Stimulated activated effector memory CD8-positive, alpha-beta T cell treated with anti-CD3 and anti-CD28 coated beads, Interleukin-12 subunit alpha, Interleukin-12 subunit beta, amount 100 ng/mL, for 72 hours (primary cell): ENCODE measurements at places on chromosomes 7 and 10.

GRCh38 chr7:142557971-142558582 lies 191.2 kb upstream of the PRSS1 start:
- DNase-seq = peak; percentile 52

DNA sequence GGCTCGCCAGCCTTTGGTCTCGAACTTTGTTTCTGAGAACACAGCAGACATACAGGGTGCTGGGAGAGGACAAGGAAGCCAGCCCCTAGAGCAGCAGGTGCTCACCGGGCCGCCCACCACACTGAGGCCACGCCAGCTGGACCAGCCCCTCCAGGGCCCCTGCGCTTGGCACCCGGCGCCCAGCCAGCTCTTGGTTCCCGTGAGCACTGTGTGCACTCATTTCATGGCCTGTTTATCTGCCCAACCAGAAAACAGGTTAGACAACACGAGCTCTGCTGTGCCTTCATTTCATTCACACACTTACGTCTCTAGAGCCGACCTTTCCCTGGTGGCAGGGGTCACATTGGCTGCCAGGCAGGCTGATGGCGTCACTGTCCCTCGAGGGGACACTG lies 104.0 kb downstream of the CYTH3 start:
- no peak for DNase-seq

DNA sequence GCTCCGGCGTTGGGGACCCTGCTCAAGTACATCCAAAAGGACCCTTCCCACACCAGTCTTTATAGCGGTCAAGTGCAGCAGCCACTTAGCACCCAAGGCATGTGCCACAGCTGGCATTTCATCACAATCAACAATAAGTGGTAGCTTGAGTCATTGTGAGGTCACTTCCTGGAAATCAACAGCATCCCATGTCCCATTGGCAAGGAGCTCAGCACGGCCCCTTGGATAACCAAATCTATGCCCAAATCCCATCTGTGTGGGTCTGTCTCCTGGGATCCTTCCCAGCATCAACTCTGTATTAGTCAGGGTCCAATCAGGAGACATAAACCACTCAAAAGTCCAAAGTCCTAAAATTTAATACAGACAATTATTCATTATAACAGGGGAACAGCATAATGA lies 27.1 kb downstream of the MDH2 start:
- DNase-seq = no peak

DNA sequence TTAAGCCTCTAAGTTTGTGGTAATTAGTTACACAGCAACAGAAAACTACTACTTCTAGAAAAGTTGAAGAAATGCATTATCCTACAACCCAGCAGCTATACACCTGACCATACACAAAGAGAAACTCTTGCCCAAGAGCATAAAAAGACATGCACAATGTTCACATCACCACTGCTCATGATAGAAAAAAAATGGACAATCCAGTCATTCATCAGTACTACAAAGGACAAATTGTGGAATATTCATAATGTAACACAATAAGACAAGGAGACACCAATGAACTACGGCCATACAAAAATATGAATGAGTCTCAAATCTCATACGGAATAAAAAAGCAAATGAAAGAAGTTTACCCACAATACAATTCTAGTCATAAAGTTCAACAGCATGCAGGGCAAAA lies 87.4 kb downstream of the ZFAND4 start:
- no peak for DNase-seq

GRCh38 chr7:117435475-117436043 lies 8.3 kb upstream of the ASZ1 start:
- DNase-seq = no peak

DNA sequence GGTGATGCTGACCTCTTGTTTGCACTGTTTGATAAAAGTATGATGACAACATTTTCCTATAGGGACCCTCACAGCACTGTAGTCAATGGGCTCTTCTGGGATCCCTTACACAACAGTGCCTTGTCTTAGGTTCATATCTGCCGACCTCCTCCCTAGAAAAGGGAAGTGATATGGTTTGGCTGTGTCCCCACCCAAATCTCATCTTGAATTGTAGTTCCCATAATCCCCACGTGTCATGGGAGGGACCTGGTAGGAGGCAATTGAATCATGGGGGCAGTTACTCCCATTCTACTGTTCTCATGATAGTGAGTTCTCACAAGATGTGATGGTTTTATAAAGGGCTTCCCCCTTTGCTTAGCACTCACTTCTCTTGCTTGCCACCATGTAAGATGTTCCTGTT lies 23.1 kb downstream of the ZC3HAV1 start:
- DNase-seq = no peak

DNA sequence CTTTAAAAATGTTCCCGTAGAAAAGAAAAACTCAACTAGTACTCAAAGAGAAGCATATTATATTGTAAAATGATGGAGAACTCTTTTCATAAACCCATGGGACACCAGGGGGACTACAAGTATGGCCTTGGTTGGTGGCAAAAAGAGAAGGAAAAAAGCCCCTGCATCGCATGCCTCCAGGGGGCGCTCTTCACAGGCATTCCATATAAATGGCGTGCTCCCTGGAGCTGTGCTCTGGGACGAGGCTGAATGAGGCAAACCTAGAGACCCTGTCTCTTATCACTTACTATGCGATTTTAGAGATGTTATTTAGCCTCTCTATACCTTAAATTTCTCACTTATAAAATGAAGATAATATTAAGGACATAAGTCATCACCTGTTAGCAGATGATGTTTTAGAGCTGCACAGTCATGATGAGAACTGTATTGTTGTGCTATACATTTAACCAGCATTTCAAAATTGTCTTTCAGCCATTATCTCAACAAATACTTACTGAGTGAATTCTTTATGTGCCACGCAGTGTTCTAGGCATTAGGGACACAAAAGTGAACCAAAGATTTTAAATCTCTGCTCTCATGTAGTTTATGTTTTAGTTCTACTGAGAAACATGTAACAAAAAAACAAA lies 105.8 kb downstream of the ARHGAP21 start:
- peak; percentile 67 for DNase-seq

DNA sequence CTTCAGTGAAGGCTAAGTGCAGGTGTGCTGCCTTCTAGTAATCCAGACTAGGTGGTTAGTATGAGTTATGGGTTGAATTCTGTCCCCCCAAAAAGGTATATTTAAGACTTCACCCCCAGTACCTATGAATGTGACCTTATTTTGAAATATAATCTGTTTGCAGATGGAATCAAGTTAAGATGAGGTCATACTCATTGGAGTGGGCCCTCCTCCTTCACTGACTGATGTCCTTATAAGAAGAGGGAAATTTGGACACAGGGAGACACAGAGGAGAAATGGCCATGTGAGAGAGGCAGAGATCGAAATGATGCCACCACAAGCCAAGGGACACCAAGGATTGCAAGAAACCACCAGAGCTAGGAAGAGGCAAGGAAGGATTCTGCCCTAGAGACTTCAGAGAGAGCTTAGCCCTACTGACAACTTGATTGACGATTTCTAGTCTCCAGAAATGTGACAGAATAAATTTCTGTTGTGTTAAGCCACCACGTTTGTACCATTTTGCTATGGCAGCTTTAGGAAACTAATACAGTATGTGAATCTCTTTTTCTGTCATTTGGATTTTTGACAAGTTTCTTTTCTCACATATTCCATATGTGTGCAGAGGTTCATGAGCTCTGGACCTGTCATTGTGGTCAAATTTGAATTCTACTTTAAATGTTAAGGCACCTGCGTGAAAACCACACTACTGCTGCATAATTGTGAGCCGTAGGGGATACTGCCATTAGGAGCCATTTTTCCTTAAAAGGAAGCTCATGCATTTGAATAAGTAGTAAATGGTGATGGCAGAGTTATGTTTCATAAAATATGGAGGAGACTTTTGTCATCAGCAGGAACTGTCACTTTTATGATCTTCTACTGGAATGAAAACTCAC lies 2.6 kb upstream of the RPA3 start:
- DNase-seq = no peak

DNA sequence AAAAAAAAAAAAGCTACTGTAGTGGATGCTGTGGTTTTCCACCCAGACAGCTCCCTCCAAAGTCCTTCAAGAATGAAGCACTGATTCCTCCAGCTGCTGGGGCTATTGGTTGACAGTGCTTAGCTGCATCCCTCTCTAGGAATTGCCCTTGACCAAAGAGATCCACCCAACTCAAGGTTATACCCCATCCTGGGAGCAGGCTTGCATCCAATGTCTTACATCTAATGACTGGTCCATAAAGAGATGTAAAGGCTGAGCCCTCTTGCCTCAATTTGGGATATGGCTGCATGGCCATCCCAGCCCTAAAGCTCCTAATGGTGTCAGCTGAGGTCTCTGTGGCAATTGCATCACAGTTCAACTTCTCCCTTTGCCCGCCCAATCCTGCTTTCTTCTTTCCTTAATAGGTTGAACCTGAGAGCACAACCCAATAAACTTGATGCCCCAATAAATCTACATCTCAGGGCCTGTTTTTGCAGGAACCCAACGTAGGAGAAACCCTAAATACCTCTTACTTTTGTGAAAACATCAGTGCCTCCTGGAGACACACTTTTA lies 4.4 kb downstream of the GPR37 start:
- DNase-seq = no peak

DNA sequence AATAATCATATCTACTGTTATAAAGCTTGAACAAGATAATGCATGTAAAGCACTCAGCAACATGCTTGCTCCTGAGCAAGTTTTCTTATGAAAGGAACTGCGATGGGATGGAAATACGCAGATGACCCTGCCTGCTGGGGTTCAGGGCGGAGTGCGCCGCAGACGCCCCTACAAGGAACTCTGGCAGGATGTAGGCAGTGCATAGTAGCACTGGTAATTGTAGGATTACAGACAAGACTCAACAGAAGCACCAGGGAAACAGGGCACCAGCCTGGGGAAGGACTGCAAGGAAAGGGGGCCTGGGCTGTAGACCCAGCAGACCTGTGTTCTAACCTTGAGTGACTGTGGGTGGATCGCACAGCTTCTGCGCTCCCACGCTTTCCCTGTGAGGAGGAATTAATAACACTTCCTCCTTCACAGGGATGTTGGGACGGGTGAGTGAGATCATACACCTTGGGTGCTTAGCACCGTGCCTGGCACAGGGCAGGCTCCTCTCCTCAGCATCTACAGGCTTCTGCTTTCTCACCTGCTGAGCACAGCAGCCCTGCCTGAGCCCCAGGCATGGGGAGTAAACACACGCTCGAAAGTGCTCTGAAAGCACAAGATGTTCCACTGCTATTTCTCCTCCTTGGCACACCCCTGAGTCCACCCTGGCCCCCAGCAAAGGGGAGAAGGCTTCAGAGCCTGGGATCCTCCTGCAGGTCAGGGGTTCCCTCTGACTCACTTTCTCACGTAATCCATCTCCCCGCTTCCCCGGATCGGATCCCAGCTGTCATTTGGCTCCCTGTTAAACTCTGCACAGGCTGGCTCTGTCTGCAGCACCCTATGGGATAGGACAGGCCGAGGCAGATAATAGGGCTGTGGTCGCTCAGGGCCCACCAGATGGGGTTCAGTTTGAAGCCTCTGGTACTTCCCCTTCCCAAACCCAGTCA lies 19.2 kb downstream of the ITPRIP start:
- no peak for DNase-seq

DNA sequence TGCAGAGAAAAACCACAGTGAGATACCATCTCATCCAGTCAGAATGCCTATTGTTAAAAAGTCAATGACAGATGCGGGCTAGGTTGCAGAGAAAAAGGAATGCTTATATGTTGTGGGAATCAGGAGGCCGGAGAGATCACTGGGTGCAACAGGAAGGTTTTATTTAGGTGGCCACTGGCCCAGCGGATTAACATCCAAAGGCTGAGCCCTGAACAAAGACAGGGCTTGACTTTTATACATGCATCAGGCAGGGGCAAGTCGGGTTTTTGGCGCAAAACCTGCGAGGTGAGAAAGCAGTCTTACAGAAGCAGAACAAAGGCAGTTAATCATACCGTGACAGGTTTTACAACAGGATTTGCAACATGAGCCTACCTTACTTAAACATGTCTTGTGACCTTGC lies 620 bp downstream of the ZNF117 start:
- no peak for DNase-seq

- no peak for DNase-seq
These were observed 243.7 kb upstream of the BMPER start for GRCh38 chr7:33661430-33662160.
